ENCODE measurements at places on chromosomes 2 and 18.

DNA sequence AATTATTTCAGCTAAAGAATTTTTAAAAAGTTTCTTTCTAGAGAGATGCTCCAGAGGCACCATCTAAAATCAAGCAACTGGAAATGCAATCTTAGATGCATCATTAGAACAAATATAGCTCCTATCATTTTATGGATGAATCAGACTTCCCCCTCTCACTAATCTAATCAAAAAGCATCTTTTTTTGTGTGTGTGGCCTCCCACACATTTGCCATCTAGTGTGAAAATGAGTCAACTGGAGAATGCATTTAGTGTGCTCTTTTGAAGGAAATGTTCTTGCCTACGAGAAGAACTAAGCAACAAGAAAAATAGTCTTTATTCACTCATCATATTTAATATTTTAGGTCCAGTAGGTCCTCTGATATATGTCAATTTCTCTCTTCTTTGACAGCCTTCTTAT is 39.5 kb upstream of the FIGN start:
- no peak for DNase-seq

- no peak for DNase-seq
Measured at GRCh38 chr18:66754335-66754734, 150.4 kb upstream of the CDH19 start.

GRCh38 chr2:155273323-155273722 is 574.8 kb downstream of the KCNJ3 start:
- DNase-seq: no peak

DNA sequence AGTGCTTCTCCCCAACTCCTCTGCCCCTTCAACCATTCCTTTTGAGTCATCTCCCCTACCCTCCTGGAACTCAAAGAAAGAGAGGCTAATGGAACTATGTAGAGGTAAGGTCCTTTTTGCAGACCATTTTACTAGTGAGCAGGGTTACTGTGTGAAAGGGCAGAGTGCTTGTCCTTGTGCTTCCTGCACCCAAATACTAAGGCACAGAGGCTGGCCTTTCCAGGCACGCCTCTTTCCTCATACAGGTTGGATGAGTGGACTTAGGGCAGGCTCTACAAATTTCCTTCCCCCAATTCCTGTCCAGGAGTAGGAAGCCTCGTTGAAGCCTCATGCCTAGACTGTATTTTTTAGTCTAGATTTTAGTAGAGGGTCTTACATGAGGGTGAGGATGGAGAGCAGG is 288.8 kb upstream of the SLC14A2 start:
- no peak for DNase-seq

GRCh38 chr2:157477919-157478318 is 34.0 kb upstream of the CYTIP start:
- DNase-seq: no peak

DNA sequence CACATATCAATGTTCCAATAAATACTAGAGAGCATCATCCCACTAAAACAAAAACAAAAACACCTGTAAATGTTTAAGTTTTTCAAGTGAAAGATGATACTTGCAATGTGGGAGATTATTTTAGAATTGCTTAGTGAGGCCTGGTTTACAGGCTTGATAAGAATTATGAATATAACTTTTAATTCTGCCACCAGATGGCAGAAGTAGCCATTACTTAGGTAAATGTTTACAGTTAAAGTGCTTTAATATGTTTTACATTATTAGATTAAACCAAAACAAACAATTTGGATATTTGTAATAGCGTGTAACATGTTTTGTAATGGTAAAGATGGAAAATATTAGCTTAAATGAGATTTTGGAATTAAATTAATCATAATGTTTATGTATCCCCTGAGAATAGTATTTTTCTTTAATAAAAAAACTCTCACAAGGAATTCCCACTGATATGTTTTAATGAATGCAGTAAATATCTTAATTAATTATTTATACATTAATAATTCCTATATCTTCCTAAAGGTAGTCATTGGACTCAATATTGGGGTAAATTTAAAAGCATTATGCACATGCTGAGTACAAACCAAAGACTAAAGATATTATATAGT is 522.0 kb downstream of the SPAG16 start:
- DNase-seq: no peak

DNA sequence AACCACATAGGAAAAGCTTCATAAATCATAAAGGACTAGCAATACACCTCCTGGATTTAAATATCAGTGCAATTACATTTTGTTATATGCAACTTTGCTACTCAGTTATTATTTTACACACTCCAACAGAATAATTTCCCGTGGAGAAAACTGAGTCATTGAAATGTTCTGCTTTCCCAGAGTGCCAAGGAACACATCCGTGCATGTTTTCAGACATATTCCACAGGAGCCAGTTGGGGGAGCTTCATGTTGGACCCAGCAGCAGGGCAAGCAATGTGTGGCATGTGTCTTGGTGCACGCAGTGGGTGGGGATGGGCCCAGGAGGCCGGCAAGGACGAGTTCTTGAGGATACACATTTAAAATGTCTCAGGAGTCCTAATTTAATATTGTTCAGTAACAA is 14.4 kb upstream of the SMIM21 start:
- DNase-seq: no peak

DNA sequence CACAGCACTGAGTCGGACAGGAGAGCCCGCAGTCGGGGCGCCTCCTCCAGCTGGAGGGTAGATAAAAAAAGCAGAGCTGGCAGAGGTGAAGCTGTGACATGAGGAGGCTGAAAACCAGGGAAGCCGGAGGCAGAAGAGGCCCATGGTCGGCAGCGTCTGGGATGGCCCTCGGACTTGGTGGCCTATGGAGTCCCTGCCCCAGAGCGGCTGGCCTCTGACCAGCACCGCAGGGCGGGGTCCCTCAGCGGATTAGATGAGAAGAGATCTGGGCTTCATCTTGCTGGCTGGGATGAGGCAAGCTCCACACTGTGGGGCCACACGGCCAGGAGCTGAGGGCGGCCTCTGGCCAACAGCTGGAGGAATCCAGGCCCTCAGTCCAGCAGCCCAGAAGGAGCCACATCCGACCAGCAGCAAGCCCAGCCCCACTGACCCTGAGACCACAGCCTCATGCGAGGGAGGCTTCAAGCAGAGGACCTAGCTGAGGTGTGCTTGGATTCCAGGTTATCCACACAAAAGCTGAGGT is 174.1 kb downstream of the EIPR1 start:
- DNase-seq: no peak

- DNase-seq: no peak
Measured at GRCh38 chr2:152814475-152815030, 96.1 kb downstream of the ARL6IP6 start.

DNA sequence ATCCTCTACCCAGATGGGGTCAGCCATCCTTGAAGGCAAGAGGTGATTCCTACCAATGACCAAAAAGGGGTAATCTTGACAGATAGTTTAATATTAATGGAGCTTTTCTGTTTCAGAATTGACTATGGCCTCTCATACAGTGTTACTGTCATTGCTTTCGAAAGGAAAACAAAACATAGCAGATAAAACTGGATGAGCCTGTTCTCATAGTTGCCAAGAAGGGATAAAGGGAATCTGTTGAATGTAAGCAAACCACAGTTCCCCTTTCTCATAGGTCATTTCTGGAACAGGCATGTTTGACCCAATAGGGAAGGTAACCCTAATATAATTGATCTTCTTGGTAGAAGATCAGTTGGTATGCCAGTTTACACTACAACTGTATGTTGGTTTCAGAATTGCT is 1.6 kb downstream of the RAB27B start:
- DNase-seq: no peak

DNA sequence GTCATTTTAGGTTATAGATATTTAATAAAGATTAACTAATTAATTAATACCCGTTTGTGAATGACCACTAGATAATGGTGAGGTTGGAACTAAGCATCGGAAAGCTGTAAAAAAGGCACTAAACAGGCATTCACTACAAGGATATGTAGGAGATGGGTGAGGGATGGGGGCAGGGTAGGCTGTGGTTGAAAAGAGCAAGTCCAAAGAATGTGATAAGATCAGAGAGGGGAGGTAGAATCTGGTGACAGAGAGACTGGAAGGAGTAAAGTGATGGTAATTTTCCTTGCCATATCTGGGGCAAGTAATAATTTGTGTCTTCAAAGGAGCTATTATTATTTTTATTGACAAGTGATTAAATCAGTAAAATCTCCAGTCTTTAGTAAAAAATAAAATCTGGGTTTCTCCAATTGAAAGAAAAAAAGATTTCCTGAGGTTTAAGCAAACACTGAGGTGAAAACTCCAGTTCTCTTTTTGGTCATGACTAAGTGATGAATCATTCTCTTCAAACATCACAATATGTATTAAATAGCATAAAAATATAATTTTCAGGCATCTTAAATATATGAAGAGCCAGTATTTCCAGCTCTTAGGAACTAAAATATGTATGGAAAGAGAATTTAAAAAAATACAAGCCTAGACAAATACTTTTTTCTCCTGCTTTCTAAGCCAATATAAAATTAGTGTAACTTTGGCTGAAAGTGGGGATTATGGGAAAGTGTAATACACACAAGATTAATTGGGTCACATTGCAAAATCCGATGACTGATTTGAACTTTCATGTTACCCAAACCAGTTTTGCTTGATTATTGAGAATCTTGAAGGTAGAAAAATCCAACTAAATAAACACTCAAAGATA is 259.1 kb upstream of the RBMS1 start:
- DNase-seq: no peak

DNA sequence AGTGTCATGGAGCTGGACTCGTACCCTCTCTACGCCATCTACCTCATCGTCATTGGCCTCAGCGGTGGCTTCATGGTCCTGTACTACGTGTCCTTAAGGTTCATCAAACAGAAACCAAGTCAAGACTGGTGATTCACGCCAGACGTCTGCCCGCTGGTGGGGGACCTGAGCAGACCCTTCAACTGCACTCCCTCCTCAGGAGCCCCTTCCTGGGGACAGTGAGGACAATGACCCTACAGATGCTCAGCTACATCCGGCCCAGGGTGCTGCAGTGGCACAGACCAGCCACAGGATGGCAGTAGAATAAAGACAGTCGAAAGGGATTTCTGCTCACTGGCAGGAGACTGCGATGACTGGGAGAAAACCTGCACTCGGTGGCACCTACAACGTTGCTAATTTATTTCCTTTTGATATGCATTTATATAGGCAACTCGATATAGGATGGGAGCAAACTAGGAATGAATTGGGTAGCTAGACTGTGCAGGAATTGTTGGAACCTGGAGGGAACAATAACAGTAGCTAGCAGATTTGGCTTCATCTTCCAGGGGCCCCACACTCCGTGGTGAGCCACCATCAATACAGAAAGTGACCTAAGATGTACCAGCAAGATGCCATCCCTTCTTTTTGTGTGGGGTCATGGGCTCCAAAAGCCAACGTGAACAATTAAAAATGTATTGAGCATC is 39.2 kb downstream of the ABCG8 start:
- DNase-seq: peak; percentile 29

DNA sequence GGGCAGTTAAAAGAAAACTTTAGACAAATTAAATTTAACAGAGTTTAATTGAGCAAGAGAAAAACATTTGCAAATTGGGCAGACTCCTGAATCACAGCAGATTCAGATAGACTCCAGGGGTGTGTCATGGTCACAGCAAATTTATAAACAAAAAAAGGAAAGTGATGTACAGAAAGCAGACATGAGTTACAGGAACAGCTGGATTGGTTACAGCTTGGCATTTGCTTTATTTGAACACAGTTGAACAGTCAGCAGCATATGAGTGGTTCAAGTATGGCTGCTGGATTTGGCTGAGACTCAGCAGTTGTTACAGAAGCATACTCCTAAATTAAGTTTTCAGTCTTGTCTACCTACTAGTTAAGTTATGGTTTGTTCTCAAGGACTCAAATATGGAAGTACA is 82.3 kb upstream of the NYAP2 start:
- no peak for DNase-seq

- DNase-seq: no peak
Measured at GRCh38 chr2:122471753-122472152, 716.3 kb downstream of the TSN start.

GRCh38 chr2:214019229-214019972 is 391.5 kb upstream of the VWC2L start:
- no peak for DNase-seq

GRCh38 chr2:101012706-101013181 is 10.7 kb downstream of the RPL31 start:
- DNase-seq: no peak

- DNase-seq: no peak
Measured at GRCh38 chr2:167181134-167181533, 292.9 kb downstream of the XIRP2 start.

- no peak for DNase-seq
Measured at GRCh38 chr2:127525691-127526131, 578 bp downstream of the IWS1 start.

GRCh38 chr2:133955169-133955568 is 298.7 kb upstream of the MGAT5 start:
- DNase-seq: no peak

- no peak for DNase-seq
Measured at GRCh38 chr18:74625157-74625556, 27.5 kb downstream of the ZNF407 start.

DNA sequence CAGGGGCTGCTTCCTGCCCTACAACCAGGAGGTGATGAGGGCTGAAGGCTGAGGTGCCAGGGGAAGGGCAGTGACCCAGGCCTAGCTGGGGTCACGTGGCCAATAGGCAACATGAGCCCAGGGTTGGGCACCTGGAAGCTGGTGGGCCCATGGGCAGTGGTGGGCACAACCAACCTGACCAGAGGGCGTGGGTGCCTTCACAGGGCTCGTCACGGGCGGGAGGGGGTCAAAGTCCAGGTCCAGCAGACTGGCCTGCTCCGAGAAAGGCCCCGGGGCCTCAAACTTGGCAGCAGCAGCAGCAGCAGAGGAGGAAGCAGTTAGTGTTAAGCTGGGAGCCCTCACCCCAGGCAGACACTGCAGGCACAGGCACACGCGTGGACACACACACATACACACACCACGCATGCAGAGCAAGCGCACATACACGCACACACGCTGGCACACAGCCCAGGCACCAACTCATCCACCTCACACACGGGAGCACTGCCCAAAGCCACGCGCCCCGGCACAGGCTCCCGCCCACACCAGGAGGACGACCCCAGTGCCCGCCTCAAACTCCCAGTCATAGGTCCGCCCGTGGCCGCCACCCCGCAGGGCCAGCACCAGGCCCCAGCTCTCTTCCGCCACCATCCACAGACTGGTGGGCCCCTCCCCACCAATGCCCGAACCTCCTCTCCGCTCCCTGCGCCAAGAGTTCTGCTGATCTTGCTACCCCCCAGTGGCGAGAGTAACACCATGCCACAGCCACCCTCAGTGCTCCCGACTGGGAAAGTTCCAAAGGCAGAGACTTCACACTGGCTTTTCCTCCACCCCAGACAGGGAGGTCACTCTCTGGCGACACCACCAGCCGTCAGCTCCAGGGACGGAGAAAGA is 53.0 kb downstream of the BIN1 start:
- no peak for DNase-seq

All from CD4-positive, alpha-beta T cell treated with Interferon gamma for 1 hour (primary cell).